ENCODE measurements at places on chromosomes 16 and 17.
A peak's percentile ranks its signal among the peaks of the same experiment; 100 is the strongest.

- no peak for DNase-seq
Observed at GRCh38 chr17:72937707-72938106, 154.8 kb downstream of the SLC39A11 start.

- DNase-seq, result no peak
Observed at GRCh38 chr16:49017501-49017900, 264.1 kb downstream of the CBLN1 start.

- no peak for DNase-seq
Observed at GRCh38 chr17:27497696-27498095, 41.4 kb downstream of the KSR1 start.

DNA sequence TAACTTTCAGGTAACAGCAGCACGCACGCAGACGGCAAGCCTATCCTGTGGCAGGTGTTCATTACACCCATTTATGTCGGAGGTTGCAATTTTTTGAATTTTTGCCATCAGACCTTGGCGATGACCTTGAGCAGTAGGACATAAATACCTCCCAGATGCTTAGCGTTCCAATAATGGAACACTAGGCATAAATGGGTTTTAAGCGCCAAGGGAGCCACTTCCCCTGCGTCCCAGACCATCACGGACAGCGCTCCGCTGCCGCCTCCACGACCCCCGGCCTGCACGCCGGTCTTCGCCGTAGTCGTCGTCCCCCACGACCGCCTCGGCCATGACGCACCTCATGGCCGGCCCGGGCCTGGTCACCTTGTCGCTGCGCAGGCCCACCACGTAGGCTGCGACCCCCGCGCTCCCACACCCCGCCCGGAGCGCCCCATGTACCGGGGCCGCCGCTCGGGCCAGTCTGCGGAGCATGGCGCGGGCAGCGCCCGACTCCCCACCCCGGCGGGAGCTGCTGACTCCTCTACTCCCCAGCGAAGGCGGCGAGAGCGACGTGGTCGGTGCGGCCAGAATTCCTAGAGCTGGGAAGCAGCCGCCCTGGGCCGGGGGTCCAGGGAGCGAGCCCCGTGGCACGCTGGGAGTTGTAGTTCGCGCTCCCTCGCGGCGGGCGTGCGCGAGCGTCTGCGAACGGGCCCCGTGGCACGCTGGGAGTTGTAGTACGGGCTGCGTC is 22.7 kb downstream of the TMEM235 start:
- DNase-seq, result peak; percentile 79

DNA sequence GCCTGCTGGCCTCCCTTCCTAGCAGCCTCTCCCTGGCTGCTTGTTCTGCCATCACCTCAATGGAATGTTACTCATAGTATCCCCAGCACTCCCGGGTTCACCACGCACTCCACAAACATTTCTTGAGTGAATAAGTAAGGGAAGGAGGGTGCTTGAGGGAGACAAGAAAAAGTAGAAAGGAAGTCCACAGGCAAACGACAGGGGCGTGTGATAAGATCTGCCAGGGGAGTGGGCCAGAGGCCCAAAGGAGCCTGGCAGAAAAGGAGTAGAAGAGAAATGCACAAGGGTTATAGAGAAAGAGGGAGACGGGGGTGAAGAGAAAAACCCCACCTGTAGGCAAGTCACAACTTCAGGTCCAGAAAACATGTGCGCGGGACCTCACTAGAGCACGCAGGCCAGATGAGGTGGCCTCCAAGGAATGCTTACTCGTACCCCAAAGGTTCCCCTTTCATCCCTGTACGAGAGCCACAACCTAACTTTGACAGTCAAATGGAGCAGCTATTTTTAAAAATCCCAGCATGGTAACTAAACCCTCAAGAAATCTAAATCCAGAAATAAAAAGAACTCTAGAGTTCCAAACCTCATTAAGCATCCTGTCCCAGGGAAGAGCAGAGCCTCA is 6.6 kb downstream of the ZDHHC7 start:
- DNase-seq, result no peak

DNA sequence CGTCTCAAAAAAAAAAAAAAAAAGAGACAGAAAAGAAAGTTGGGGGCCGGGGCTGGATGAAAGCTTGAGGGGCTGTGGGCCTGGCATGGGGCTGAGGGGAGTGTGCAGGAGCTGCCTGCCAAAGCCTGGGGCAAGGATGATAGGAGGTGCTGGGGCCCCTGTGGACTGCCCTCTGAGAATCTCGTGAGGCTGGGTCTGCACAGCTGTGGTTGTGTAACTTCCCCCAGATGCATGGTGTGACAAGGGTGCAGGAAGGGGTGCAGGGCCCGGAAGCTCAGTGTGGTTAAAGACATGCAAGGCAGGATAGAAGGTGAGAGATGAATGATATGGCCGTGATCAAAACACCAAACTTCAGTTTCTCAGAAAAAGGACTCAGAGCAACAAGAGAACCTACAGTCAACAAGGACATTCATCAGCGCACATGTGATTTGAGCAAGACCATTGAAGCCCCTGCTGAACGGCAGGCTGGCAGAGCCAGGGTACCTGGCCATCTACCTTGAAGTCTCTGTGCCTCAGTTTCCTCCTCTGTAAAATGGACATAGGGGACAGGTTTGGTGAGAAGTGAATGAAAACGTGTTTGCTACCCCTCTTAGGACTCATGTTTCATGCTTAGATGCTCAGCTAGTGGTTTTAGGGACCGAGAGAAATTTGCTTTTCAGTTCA is 9.6 kb downstream of the IL32 start:
- peak; percentile 71 for DNase-seq

DNA sequence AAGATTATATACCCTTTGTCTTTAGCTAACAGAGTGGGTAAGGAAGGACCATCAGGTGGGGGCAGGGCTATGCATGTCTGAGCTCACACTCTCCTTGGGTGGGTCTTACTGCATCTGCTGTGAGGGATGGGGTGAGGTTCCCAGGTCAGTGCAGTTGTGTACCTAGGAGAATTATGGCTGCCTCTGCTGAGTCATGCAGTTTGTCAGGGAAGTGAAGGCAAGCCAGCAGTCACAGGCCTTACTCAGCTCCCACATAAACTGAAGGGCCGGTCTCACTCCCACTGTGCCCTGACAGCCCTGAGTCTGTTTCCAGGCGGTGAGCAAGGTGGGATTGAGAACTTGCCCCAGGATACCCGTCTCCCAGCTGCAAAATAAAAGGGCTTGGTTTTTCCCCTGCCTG is 328.6 kb downstream of the MAP2K6 start:
- no peak for DNase-seq

DNA sequence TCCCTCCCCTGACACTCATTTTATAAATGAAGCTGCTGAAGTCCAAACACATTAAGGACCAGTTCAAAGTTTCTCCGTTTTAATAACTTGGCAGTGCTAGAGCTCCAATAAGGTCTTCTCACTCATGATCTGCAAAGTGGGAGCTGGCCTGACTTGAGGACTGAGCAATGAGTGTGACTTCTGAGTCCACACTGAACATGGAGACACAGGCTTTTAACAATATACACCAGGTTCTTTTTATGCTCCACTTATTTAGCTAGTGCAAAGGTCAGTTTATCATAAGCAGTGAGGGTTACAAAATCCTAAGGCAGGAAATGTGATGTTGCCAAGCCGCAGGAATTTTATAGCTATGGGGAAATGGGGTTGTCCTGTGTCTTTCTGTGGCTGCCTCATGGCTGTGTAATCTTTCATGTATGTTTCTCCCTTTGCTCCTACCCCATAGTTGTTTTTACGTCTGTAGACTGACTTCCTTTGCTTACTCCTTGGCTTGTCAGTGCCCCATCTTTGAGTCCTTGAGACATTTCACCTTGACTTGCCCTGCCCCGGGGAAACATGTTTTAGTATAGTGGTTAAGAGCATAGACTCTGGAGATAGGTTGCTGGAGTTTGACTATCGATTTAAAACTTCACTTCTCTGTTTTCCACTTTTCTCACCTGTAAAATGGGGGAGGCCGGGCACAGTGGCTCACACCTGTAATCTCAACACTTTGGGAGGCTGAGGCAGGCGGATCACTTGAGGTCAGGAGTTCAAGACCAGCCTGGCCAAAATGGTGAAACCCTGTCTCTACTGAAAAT is 12.2 kb upstream of the MMD start:
- DNase-seq, result no peak

GRCh38 chr16:48003206-48003907 is 152.4 kb downstream of the ABCC12 start:
- DNase-seq, result no peak

- no peak for DNase-seq
Observed at GRCh38 chr16:64406770-64407181, 715.1 kb downstream of the CDH11 start.

- no peak for DNase-seq
Observed at GRCh38 chr17:73320601-73321264, 8.9 kb upstream of the CDC42EP4 start.

- DNase-seq, result no peak
Observed at GRCh38 chr17:1412185-1413110, 12.4 kb upstream of the YWHAE start.

GRCh38 chr17:37312137-37312923 is 63.5 kb upstream of the C17orf78 start:
- DNase-seq, result no peak

GRCh38 chr17:79152636-79153035 is 78.0 kb downstream of the ENGASE start:
- DNase-seq, result no peak

GRCh38 chr16:50642349-50642748 is 38.8 kb downstream of the SNX20 start:
- DNase-seq, result no peak

DNA sequence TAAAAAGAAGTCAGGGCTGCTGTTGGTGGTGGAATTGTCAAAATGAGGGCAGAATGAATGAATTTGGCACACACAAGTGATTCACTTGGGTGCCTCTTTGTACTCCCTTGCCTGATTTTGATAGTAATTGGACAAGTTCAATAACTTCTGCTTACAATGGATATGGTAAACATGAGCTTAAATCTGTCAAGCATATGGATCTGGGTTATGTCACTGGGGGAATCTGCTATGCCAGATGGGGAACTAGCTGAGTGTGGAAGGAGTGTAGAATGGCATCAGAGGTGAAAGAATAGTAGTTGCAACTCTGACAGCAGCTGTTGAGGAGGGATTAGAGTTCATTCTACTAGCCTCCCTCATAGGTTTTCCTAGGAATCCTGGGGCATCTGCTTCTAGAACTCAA is 724.2 kb upstream of the CDH8 start:
- no peak for DNase-seq

DNA sequence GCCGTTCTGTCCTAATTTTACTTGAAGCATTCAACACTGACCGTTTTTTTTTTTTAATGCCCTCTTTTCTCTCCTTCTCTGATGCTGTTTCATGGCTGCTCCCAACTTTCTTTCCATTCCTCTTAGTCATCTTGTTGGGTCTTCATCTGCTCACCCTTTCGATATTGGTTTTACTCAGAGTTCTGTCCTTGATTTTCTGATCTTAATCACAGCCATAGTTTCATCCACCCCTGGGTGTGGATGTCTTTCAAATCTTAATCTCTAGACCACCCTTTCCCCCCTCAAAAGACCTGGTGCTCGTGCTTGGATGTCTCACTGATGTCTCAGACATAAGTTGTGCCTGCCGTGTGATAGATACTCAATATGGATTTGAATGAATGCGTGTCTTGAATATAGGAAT is 22.4 kb downstream of the NDEL1 start:
- DNase-seq, result no peak

DNA sequence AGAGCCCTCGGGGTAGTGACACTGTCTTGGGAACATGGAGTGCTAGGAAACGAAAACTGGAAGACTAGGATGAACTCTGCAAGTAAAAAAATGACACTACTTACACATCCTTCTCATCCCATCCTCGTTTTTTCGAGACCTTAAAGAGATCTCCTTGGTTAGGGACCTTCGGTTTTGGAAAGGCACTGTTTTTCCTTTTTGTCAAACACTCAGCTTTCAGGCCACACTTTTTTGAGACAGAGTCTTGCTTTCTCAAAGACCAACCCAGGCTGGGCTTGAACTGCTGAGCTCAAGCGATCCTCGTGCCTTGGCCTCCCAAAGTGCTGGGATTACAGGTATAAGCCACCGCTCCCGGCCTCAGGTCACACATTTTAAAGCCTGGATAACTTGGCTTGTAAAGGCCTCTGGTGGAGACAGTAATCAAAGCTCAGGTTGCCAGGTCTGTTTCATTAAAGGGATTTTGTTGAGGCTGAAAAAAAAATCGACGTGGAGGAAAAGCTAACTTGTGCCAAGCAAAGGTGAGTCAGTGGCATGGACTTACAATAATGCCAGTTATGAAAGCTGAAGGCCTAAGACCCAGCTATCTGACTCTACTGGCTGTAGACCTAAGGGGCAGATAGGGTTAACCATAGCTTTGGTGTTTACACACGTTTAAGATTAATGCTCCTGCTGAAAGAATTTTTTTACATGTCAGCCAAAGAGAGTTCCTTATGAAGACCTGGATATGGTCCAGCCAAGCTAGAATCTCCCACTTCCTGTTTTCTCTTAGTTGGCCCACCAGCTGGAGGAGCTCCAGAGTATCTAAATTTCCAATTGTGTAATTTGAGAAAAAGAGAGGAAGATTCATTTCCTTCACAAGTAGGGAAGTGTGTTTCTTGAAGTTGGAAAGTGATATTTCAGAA is 823 bp downstream of the NBR1 start:
- DNase-seq, result peak; percentile 6
